ENCODE measurements at places on chromosomes 11 and 22.
A peak's percentile ranks its signal among the peaks of the same experiment; 100 is the strongest.

GRCh38 chr11:8097926-8098325, 16.9 kb downstream of the TUB start:
- DNase-seq = no peak

DNA sequence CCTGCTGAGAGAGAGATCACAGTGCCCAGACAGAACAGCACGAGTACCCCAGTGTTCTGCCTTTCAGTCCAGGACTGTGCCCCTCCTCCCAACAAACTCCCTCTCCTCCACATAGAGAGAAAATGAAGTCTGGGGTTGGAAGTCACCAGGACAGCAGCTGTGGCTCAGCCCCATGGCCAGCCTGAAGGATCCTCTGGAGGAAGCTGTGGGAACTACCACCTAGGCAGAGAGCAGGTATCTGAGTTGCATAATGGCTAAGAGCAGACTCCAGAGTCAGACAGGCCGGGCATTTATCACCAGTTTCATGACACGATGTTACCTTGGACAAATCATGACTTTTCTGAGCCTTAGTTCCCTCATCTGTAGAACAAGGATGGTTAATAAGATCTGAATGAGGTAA, 61.2 kb upstream of the RRAS2 start:
- no peak for DNase-seq

DNA sequence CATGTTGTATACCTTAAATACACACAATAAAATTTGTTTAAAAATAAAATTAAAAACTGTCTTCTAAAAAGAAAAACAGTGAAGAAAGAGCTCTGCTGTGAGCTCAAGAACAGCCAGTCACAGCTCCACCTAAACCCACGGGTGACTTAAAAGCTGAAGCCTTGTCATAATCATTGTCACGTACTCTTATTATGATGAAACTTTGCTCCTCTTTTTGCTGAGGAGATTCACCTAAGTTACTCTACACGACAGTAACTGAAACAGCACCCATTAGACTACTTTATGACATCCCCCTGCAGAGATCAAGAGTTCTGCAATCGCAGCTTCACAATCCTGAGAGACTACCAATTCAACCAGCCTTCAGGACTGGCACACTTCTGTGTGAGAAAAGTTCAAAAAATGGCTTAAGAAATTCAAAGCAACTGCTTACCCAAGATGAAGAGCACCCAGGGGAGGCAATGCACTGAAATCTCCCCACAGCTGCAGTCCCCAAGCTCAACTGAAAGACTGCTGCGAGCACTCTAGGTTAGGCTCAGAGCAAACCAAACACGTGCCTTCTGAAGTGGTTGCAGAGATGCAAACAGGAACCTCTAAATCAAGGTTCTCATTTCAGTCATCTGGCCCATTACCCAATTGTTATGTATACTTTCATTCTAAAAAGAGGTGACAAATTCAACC, at the start of gene JAML:
Gene JAML (minus strand): TSS at position 501 of the 678 bp plus-strand sequence. CDS start 10,145 bp downstream, outside the sequence.
- no peak for DNase-seq

DNA sequence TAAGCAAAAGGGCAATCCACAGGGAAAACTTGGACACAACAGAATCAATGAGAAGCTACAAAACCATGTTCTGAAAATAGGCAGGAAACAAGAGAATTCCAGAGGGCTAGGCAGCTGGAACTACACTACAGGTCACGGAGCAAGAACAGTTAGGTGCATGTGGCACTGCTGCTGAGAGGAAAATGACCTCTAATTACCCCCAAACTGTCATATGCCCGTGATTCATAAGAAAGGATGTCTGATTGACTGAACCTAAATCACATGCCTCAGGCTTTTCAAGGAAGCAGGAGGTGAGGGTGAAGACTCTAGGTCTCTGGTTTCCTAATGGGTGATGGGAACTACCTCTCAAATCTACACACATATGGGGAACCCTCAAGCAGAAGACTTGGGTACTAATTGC, 17.9 kb upstream of the RRAS2 start:
- DNase-seq = peak; percentile 54

GRCh38 chr22:45638834-45639746, 32.5 kb upstream of the ATXN10 start:
- no peak for DNase-seq

DNA sequence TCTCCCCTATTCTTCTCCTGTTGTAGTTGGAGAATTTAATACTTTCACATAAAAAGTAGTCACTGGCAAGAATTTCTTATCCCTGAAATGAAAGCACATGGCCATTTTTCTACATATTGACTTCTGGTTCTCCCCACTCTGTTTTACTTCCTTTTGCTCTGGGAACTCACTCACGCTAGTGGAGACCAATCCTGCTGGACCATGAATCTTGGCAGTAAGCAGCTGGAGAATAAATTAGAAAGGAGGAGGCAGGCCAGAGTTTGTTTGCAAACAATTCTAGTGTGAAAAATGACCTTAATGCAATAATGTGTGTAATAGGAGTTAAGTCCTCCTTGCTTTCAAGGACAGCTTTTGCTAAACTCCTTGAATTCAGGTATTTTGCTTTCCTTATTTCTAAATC, 412.3 kb upstream of the CHORDC1 start:
- no peak for DNase-seq

- no peak for DNase-seq
Observed at GRCh38 chr11:75792127-75792731, 22.8 kb upstream of the UVRAG start.

GRCh38 chr11:81829976-81830375, 903.7 kb downstream of the FAM181B start:
- no peak for DNase-seq

DNA sequence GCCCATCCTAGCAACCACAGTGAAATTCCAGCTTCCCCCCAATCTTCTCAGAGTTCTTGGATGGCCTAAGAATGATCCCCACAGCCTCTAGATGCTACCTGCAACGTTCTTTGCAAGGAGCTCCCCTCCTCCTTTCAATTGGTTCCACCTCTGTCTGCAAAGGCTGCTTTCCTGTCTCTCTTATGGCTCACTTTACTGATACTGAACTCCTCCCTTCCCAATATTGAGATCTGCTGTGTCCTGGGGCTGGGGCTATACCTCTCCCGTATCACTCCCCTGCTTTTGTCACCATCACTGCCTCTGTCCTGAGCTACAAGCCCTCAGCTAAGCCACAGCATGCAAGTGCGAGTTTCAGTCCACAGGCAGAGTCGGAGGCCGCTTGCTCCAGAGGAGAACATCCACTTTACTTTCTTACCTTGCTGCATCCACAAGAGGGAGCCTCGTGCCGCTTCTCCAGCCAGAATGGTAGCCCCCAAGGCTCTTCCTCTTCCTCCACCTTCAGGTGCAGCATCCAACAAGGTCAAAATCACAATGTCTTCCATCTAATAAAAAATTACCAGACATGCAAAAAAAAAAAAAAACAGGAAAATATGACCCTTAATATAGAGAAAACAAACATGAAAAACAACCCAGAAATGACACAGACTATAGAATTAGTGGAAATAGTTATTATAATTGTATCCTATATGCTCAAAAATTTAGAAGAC, 48.6 kb upstream of the TMEM45B start:
- peak; percentile 47 for DNase-seq

- no peak for DNase-seq
Observed at GRCh38 chr11:130426223-130426836, 2.1 kb downstream of the ADAMTS8 start.

DNA sequence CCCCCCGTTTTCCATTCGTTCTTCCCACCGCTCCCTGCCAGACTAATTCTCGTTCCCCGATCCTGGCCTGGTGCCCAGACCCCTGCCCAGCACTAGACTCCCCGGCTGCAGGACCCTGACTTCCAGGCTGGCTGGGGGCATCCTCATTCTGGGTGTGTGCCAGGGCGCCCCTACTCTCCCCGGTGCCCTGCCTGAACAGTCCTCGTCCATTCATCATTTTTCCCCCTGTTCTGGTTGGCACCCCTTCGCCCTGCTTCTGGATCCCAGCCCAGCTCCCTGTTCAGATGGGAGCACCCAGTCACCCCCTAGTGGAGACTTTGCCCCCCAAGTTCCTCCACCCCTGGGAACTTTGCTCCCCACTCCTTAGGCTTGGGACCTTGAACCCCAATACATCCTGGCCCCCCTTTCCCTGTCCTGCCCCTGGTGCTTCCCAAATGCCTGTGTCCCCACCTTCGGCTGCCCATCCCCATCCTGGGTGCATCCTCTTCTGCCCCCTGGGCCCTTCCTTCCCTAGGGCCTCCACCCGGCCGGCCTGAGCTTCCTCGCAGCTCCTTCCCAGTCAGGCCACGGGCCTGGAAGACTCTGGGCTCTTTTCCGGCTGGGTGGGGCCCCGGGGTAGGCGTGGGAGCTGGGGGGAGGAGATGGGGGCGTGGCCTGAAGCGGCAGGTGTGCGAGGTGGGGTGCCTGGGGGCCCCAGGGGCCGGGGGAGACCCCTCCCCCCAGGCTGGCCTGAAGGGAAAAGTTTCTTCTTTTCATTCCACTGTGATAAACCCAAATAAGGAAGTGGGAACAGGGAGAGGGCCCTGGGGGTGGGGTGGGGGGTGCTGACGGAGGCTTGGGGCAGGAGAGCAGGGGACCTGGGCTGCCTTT, 908 bp downstream of the PLCB3 start:
- peak; percentile 75 for DNase-seq

- no peak for DNase-seq
Observed at GRCh38 chr11:92286709-92287108, 62.1 kb downstream of the FAT3 start.

GRCh38 chr11:86669424-86669823, 3.0 kb downstream of the ME3 start:
- DNase-seq = no peak

DNA sequence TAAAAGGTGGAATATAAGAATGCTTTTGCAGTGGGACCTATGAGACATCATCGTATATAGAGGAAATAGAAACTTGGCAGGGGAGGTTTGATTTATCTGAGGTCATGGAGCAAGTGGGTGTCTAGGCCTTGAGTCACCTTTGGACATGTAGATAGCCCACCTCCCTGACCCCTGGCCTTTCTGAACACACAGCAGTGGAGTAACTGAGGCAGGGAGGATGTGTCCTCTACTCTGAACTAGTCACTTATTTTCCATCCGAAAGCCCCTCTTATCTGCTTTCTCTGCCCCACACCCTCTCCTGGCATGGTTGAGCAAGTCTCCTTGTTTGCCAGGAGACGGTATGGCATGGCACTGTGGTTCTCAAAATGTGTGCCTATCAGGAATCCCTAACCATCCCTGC, 7.9 kb downstream of the CD82 start:
- DNase-seq = no peak

DNA sequence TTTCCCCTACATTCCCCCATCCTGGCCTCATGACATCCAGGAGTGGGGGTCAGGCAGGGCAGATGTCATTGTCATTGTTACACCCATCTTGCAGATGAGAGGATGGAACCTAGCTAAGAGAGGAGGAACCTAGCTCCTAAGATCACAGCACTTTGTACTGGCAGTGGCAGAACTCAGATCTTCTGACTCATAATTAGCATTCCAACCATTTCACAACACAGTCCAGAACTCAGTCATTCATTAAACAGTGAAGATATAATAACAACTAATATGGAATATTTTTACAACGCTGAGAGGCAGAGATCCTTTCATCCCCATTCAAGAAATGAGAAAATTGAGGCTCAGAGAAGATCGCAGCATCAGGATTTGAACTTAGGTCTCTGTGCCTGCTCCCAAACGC, 127.8 kb downstream of the CHST1 start:
- no peak for DNase-seq

DNA sequence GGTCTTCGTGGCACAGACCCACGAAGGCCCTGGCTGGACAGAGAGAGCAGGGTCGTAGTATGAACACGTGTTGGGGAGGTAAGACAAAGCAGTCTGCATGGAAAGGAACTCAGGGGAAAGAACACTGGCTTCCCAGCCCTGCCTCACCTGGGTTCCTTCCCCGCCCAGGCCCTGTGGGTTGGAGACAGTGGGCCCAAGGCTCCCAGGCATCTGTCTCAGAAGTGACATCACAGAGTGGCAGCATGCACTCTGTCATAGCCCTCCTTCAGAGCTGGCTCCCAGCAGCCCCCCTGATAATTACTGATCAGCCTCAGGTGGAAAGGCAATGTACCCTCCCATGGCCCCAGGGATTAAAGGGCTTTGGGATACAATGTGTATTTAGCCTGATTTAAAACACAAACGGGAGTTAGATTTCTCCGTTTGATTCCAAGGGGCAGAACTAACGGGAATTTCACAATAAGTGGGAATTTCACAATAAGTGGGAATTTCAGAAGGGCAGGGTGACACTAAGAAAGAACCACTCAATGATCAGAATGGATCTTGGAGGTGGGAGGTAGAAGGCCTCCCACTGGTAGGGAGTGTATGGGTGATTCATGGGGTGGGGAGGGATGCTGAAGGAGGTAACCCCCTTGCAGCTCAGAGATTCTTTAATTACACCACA, 65.1 kb downstream of the SLC22A12 start:
- no peak for DNase-seq

DNA sequence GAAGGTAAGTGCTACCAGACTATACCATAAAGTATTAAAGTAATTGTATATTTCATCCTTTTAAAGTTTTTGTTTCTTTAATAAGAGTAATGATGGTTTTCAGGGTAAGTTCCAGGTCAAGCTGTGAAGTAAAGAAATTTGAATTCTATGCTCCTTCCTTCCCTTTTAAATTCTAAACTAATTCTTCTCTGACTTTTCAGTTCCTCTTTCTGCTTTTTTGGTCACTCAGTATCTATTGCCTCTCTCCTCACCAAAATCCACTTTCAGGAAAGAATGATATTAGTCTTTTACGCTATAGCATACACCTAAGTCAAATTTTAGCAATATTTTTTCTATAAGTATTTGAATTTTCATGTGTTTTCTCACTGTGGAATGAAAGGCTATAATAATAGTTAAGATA, 8.2 kb downstream of the MMP8 start:
- DNase-seq = no peak

- DNase-seq = no peak
Observed at GRCh38 chr22:28560046-28560742, 119.4 kb downstream of the TTC28 start.

Measured in RKO (cell line).